ENCODE measurements at places on chromosomes 1 and 21.

- no peak for DNase-seq
Observed at GRCh38 chr1:116075990-116076389, 35.2 kb upstream of the MAB21L3 start.

- DNase-seq, result no peak
Observed at GRCh38 chr1:184836934-184837895, 82.6 kb upstream of the EDEM3 start.

DNA sequence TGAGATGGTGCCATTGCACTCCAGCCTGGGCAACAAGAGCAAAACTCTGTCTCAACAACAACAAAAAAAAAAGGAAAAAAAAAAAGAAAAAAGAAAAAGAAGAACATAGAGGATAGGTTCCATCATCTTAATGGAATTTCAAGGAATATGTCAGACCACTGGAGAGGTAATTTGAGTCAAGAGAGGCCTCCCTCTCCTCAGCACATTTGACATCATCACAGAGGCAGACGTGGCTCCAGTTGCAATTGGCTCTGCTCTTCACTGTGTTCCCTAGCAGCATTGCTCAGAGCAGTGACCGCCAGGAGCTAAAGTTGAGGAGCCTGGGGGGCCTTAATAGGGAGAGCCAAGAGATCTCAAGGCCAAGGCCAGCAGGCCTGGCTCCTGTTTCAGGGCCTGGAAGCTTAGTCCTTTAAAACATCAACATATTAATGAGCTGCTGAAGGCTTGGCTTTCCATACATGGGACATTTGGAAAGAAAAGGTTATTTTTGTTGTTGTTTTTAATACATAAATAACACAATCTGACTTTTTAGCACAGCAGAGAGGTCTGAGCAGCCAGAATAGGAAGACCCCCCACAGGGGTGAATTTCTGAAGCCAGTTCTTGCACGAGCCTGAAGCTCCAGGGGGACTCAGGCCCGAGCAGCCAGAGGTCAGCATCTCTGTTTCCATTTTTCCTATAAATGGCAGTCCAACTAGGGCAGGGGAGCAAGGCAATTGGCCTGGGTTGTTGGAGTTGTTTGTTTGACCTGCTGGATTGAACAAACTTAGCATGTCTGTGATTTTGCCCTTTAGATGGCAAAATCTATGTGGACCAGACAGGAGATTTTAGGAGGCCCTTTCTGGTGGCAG is 118.3 kb upstream of the FGGY start:
- no peak for DNase-seq

DNA sequence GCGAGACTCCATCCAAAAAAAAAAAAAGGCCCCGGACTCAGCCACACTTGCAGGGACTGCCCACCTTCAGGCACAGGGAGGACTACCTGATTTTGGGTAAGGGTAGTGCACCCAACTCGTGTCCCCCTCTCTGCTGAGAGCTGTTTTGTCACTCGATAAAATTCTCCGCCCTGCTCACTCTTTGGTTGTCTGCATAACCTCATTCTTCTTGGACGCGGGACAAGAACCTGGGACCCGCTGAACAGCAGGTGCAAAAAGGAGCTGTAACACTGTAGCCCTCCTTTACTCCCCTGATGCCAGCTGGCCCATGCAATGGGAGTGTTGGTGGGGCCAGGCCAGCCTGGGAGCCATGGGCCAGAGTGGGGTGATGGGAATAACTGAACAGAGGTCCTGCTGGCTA is 10.6 kb downstream of the S100B start:
- no peak for DNase-seq

DNA sequence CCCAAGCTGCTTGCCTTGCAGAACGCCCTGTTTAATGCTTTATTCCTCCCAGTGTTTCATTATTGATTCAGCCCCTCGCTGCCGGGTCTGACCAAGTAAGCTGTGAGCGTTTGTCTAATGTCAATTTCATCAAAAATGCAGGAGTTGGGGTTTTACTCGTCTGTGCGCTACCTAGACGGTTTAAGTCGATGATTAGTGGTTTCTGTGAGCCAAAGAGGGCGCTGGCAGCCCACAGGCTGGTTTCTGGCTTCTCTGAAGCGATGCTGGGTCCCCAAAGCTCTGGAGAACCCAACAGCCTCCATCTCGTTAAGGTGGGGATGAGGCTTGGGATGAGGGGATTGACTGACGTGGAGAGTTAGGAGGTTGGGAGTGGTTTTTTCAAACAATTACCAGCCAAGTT is 102.9 kb downstream of the SYF2 start:
- no peak for DNase-seq

DNA sequence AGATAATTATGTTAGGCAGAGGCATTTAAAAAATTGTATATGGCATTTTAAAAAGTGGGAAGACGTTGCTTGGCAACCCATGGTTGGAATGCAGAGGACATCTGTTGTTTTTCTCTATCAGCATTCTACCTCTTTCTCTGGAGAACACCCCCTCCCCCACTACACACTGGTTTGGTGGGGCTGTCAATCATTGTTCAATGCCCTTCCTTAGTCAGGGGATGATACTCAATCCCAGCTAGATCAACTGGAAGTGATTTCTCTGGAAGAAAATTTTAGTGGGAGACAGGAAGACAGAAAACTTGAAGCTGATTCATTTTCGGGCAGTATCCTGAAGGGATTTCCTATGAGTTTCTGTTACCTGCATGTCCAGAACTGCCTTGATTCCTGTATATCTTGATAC is 35.7 kb upstream of the CAP1 start:
- DNase-seq, result no peak

DNA sequence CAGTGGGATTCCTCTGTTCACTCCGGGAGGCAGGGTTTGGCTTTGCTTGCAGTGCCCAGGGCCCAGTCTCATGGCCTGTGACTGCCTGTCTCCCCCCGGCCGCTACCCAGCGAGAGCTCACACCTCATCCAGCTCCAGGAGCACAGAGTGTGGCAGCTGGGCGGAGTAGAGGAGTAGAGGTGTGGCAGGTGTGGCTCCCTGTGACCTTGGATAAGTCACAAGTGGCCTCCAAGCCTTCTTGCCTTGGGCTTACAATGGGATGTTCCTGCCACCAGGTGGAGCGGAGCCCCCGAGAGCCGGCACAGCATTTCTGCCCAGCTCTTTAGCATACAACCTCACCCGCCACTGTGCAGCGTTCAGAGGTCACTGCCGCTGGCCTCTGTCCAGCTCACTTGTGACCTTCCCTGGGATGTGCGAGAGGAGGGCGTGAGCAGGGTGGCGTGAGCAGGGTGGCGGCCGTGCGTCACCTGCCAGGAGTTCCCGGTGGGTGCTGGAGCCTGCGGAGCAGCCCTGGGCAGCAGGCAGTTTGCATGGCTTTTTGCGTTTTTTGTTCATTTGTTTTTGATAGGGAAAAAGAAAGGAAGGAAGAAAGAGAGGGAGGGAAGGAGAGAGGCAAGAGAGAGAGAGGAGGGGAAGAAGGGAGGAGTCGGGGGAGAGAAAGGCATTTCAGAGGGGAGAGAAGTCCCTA is 42.4 kb downstream of the CRYAA start:
- no peak for DNase-seq

DNA sequence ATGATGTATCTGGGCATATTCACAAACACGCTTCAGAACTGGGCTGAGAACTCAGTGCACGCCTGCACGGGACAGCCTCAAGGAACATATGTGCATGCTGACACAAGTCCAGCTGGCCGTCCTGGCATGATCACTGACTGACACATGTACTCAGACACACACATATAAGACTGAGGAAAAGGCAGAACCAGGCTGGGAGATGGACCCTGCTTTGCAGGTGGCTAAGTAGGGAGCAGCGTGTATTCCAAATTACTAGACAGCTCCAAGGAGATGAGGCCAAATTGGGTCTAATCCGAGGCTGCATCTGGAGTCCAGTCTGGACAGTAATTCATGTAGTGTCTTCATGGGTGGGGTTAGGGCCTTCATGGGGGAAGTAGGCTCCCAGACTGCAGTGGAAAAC is 41.4 kb upstream of the GJB5 start:
- DNase-seq, result no peak
